ENCODE measurements at places on chromosomes 2 and 18. TPM values are rescaled to one million over a fixed set of nuclear protein-coding genes. Genes with fewer than 3 reads are reported as not detected.

EPB41L3 gene
- 114 TPM for total RNA-seq

AMER3 gene
- total RNA-seq, result 33.7 TPM

DSEL gene
- total RNA-seq, result 61.1 TPM

SKA1 gene
- total RNA-seq, result 5.5 TPM

DLX1 gene
- 30.9 TPM for total RNA-seq

DHRS9 gene
- total RNA-seq, result 1.6 TPM

TANC1 gene
- 16.6 TPM for total RNA-seq

PLEK gene
- 3.7 TPM for total RNA-seq

GPR39 gene
- 1.2 TPM for total RNA-seq

PRSS56 gene
- total RNA-seq, result 1.6 TPM

OTX1 gene
- 2.8 TPM for total RNA-seq

BCL2 gene
- total RNA-seq, result 21.2 TPM

UGT1A9 gene
- total RNA-seq, result not detected

PTPRN gene
- 66.9 TPM for total RNA-seq

HRH4 gene
- total RNA-seq, result 0.23 TPM

UGT1A5 gene
- total RNA-seq, result not detected

UGT1A8 gene
- total RNA-seq, result not detected

LBX2 gene
- not detected for total RNA-seq

LRRC30 gene
- total RNA-seq, result not detected

CFC1 gene
- 9.2 TPM for total RNA-seq

ZNF396 gene
- 5.8 TPM for total RNA-seq

CNDP1 gene
- total RNA-seq, result 0.23 TPM

CYRIA gene
- 79.6 TPM for total RNA-seq

SCYGR5 gene
- total RNA-seq, result not detected

UPP2 gene
- 0.69 TPM for total RNA-seq

SEMA4F gene
- total RNA-seq, result 21.0 TPM

REG1B gene
- total RNA-seq, result not detected

CGREF1 gene
- 28.8 TPM for total RNA-seq

TTN gene
- 2.3 TPM for total RNA-seq

FNDC4 gene
- 52.8 TPM for total RNA-seq

MTA3 gene
- total RNA-seq, result 46.4 TPM

CSRNP3 gene
- 255 TPM for total RNA-seq

LYPD6B gene
- total RNA-seq, result 5.8 TPM

KRTCAP3 gene
- total RNA-seq, result 0.46 TPM

GCFC2 gene
- 19.4 TPM for total RNA-seq

B4GALT6 gene
- total RNA-seq, result 29.5 TPM

IHH gene
- total RNA-seq, result 0.69 TPM

C1QL2 gene
- total RNA-seq, result 2.3 TPM

CPO gene
- not detected for total RNA-seq
